DMS53 (cell line): ENCODE measurements at places on chromosomes 4 and X.
A peak's percentile ranks its signal among the peaks of the same experiment; 100 is the strongest.

GRCh38 chr4:74394476-74395136 lies 29.7 kb downstream of the EREG start:
- no peak for DNase-seq

GRCh38 chr4:128517096-128517738 lies 229.6 kb upstream of the PGRMC2 start:
- peak; percentile 47 for DNase-seq

- peak; percentile 39 for DNase-seq
Measured at GRCh38 chrX:47515941-47516665, 33.1 kb upstream of the ZNF41 start.

DNA sequence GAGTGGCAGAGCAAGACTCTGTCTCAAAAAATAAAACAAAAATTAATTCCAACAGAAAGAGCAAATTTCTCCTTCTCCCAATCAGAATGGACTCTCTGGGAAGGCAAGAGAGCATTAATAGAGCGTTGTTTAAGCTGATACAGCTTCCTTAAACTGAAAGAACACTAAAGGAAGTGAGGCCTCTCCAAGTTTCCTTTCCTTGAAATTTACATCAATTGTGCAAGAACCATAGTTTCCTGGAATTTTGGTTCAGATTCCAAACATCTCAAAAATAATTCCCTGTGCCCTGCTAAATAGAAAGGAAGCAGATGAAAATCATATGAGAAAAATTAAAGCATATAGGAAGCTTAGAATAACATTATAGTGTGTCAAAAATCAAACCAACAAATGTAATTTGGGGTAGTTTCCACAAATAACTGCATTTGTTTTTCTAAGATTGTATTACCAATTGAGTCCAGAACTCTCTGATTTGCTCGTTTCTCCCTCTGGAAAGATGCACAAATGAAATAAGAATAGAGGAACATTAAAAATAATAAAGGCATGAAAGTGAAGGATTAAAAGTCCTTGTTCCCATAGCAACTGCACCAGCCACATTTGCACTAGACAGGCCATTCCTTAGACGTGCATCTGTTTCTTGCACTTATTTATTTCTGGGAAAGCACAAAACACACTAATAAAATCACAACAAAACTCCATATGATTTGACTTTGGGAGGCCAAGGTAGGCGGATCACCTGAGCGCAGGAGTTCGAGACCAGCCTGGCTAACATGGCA lies 3.7 kb upstream of the FAM241A start:
- DNase-seq = no peak

- no peak for DNase-seq
Measured at GRCh38 chr4:77177199-77177598, 20.2 kb downstream of the CCNG2 start.

- no peak for DNase-seq
Measured at GRCh38 chrX:67693928-67694327, 150.1 kb downstream of the AR start.

- peak; percentile 92 for DNase-seq
Measured at GRCh38 chr4:154332681-154333421, 158.7 kb downstream of the DCHS2 start.

GRCh38 chrX:153608806-153609205 lies 9.9 kb upstream of the CCNQ start:
- DNase-seq = no peak

GRCh38 chr4:108168160-108168670 lies 517 bp downstream of the LEF1 start:
- DNase-seq = no peak

GRCh38 chr4:182916483-182917181 lies 554 bp downstream of the DCTD start:
- peak; percentile 76 for DNase-seq

DNA sequence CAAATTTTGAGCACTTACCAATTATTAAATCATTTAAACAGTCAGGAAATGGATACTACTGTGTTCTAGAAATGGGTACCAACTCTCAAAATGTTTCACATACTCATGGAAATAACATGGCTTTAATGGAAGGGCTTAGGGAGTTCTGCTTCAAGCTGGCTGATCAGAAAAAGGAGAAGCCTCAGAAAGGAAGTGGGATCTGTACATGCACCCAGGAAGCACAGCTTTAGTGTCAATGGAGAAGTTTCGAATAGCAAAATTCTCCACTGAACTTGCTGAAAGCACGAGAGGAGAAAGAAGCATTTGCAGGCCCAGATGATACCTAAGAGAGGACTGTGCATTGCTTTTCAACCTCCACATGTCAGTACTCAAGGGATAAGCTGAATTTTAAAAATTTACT lies 11.1 kb upstream of the HS3ST1 start:
- no peak for DNase-seq

- peak; percentile 82 for DNase-seq
Measured at GRCh38 chr4:108762559-108763225, at the start of gene ETNPPL. Gene ETNPPL (minus strand): TSS chr4:108763053. CDS start chr4:108762898, 155 bp downstream.

DNA sequence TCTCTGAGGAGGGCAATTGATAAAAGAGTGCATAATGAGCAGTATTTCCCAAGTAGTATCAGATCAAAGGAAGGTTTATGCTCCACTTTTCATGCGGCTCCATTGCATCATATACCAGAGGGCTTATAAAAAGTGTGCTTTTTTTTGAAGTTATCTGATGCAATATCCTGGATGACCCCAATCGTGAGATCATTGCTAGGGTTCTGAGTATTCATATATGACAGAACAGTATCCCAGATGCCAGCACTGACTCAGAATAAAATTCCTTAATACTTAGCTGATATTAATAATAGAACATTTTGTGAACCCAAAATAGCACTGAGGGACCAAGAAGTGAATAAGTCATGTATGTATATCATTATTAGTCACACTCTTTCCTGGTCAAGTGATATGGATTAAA lies 945.5 kb upstream of the AGA start:
- no peak for DNase-seq

- no peak for DNase-seq
Measured at GRCh38 chrX:3244955-3245354, 101.5 kb downstream of the MXRA5 start.

DNA sequence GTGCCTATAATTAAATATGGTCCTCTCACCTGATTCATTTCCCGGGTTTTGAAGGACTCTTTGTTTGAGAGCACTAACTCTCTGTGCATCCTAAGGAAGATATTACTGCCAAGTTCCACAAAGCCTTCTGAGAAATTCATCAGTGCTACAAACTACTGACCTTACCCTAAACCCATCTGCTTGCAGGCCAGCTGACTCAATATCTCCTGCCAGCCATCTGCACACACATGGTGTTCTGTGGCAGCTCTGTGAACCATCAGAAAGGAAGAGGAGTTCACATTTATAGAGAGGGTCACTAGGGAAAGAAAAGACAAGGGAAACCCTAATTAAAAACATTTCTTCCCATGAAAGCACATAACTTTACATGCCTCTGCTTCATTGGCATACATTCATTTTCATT lies 156.7 kb downstream of the ATP10D start:
- no peak for DNase-seq

GRCh38 chrX:132292793-132293192 lies 73.5 kb upstream of the RAP2C start:
- no peak for DNase-seq

- no peak for DNase-seq
Measured at GRCh38 chr4:152488246-152488645, 47.6 kb downstream of the FBXW7 start.

GRCh38 chrX:53251307-53251706 lies 26.3 kb upstream of the KDM5C start:
- DNase-seq = no peak

GRCh38 chr4:1026115-1026514 lies 14.7 kb downstream of the FGFRL1 start:
- peak; percentile 89 for DNase-seq

GRCh38 chr4:10275696-10276095 lies 159.1 kb upstream of the WDR1 start:
- DNase-seq = no peak
